Mammary epithelial cell (primary cell): ENCODE measurements at places on chromosomes 1 and 21. TPM values are rescaled to one million over a fixed set of nuclear protein-coding genes. Genes with fewer than 3 reads are reported as not detected.

KRTAP7-1 gene
- not detected in 2 replicates for total RNA-seq

GJA8 gene
- not detected for total RNA-seq

DNA sequence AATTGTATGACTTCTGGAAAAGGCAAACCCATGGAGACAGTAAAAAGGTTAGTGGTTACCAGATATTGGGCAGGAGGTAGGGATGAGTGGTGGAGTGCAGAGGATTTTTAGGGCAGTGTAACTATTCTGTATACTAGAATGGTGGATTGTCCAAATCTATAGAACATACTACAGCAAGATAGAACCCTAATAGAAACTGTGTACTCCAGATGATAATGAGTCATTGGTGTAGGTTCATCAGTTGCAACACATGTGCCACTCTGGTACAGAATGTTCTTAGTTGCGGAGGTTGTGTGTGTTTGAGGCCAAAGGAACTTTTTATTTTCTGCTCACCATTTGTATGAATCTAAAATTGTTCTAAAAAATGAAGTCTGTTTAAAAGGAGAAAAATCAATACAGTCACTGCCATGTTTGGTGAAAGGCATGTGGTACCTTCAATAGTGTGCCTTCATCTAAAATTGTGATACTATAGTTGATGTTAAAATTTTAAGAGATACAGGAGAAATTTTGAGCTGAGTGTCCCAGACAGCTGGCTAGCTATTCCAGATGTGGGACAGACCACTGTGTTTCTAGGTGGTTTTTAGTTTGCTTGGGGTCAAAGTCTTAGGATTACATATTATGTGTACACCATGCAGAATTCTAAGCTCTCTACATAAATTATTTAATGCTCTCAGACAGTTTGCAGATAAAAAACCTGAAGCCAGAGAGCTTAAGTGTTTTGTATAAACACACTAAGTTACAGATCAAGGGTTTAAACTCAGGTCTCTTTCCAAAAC, 150.5 kb downstream of the RPS6KC1 start:
- DNase-seq = peak; percentile 63

GRCh38 chr1:150321826-150322166, 463 bp downstream of the PRPF3 start:
- no peak for DNase-seq

DNA sequence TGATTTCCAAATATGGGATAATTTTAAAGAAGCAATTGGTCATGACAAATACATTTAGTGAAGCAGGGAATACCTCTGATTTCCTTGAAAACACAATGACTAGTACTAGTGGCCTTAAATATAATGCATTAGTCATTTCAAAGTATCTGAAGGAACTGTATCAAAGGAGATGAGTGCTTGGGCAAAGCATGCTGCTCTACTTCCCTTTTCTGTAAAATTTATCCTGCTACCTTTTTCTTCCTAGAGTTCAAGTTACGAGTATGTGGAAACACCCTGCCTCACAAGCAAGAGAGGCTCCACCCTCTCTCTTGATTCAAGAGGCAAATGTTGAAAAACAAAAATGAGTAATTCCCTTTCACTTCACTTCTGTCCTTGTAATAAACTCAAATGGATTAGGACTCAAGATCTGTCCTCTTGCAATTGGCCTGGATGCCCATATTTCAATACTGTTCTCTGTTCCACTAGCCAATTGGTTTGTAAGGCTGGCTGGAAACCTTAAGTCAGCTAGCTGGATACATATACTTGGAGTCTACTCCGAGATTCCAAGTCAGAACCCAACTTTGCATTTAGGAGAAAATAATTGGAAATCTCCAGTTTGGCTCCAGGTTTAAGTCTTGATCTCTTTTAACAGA, 92.5 kb downstream of the CDC42BPA start:
- peak; percentile 89 for DNase-seq
